ENCODE measurements at places on chromosomes 4 and X.

DNA sequence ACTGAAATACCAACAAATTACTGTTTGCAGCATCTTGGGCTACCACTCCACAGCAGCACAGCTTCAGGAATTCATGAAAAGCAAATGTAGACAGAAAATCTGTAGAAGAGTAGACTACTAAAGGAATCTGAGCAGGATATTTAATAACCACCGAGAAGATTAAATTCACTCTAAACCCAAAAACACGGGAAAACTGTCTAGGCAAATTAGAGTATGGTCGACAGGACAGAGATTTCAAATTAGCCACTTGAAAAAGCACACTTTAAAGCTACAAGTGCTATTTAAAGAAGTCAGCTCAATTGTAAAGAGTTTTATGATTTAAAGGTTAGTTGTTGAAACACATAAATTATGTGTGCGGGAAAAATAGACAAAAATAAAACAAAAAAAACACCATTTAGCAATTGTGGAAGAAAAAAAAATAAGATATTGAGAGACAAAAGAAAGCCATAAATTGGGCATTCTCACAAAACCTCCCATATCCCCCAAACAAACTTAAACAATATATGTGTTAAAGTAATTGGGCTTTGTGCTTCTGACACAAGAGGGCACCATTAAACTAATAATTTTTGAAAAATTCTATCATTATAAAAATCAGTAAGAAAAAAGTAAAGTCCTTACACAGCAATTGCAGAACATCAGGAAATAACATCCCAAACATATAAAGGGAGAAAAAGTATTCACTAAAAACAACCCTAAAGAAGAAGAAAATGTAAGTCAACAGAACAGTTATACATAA, 880.8 kb downstream of the TECRL start:
- DNase-seq: no peak

GRCh38 chrX:123184866-123185276, 793 bp downstream of the GRIA3 start:
- DNase-seq: no peak

DNA sequence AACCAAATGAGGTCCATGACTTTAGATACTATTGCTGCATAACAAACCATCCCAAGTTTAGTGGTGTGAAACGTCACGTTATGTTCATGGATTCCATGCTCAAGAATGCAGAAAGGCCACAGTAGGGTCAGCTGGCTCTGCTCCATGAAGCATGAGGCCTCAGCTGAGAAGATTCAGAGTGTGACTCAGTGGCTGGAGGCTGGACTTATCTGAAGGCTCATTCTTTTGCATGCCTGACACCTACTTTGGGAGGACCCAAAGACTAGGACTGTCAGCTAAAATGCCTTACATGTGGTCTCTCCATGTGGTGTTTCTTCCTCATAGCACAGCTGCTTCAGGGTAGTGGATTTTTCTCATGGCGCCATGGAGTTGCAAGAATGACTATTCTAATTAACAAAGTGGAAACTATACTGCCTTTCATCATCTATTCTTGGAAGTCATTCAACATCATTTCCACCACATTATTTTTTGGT, 11.5 kb upstream of the CCDC149 start:
- no peak for DNase-seq

DNA sequence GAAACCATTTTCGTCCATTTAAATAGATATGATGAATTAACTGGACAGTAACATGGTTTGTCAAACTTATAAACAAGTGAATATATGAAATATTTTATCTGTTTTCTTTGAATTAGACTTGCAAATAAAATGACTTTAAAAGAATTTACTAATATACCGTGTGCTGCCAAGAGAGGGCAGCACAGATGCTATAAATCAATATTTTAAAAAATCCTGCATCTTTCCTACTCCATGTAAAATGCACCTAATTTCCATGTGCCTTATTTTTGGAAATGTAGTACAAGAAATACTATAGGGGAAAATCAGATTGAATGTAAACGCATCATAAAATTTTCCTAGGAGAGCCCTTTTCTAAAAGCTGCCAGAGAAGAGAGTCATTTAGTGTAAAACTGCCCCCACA, 62.2 kb downstream of the PRKX start:
- DNase-seq: no peak

- DNase-seq: peak; percentile 19
Measured at GRCh38 chrX:100685284-100685996, 41.4 kb downstream of the SRPX2 start.

DNA sequence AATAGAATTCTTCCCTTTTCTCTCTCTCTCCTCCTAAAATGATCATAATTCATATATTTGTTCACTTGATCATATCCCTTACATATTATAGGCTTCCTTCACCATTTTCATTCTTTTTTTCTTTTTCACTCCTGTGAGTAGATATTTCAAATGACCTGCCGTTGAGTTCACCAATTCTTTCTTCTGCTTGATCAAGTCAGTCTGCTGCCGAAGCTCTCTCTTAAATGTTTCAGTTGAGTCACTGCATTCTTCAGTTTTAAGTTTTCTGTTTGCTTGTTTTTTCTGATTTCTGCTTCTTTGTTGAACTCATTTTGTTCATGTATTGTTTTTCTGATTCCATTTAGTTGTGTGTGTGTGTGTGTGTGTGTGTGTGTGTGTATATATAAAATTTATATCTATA, 354.3 kb downstream of the GPAT3 start:
- no peak for DNase-seq

- no peak for DNase-seq
Measured at GRCh38 chrX:42597481-42597880, 180.5 kb downstream of the PPP1R2C start.

DNA sequence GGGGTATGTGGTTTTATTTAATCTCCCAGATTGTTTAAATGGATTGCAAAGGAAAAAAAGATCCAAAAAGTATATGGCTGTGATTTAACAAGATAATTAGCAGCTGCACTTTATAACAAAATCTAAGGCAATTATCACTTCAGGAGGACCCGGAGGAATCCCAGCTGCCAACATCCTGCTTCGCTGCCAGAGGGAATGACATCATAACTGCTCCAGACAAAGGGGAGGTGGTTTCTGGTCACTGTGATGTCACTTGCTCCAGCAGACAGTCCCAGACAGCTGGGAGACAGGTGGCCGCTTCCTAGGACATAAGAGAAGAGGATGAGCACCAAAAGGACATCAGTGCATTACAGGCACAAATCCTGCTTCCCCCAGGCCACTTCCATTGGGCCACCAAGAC, 371.0 kb downstream of the BCOR start:
- DNase-seq: no peak

DNA sequence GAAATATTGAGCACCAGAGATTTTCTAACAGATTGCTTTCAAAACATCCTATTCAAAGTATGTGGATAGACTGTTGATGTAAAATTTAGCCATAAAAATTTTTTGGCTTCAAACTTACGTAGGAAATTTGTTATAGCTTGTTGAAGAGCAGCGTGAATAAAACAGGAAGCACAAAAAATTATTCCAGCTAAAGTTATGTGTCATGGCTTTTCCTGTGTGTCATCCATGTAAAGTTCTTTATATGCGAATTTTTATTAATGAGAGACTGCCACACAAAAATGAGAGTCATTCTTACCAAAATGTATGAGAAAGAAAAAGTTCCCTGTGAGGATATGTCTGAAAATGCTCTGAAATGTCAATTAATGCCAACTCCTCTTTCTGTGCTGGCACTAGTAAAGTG, 19.5 kb downstream of the EPGN start:
- DNase-seq: no peak

DNA sequence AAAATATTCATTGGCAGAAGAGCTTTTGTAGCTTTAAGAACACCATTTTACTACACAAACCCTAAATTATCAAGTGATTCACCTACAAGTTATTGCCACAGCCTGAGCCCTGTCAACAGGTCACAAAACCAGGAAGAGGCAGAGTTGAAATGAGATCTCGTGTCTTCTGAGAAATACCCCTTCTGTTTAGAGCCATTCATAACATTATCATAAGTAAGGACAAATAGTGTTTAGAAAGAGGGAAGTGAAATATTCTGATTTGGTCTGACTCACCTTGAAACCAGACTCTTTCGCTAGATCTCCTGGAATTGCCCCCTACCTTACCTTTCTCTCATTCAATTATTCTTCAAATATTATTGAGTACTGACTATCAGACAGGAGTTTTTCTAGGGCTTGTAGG, 5.9 kb downstream of the ETDB start:
- DNase-seq: no peak

DNA sequence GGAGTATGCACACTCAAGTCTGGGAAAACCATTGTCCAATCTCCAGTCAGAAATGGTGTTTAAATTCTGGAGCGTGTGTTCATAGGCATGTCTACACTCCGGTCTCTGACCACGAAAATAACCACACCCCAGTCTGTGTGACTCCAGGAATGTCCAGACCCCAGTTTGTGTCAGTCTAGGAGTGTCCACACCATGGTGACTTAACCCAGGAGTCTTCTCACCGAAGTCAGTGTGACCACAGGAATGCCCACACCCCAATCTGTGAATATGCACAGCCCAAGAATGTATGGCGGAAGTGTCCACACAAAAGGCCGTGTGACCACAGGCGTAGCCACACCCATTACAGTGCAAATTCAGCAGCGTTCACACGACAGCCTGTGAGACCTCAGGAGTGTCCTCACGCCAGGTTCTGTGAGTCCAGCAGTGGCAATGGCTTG, 11.4 kb downstream of the FTSJ1 start:
- no peak for DNase-seq

DNA sequence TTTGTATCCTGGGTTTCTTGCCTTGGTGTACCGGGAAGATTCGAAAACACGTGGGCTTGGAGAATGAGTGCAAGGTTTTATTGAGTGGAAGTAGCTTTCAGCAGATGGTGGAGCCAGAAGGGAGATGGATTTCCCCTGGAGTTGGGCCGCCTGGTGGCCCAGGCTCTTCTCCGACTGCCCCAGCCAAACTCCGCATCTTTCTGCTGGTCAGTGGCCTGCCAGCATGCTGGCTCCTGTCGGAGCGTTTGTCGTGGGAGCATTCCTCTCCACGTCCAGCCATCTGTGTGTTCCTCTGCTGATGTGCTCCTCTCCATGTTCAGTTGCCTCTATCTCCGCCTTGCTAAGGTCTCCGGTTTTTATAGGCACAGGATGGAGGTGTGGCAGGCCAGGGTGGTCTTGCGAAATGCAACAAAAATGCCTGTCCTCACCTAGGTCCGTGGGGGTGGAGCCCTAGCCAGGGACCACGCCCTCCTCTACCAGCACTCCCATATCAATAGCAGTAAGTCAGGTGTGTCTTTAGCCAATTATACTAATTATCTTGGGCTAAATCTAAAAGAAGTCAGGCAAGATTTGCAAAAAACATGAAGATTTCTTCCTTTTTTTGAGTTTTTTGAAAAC, 745.8 kb upstream of the AMOT start:
- no peak for DNase-seq

GRCh38 chr4:44760142-44760898, 34.0 kb upstream of the GNPDA2 start:
- no peak for DNase-seq

GRCh38 chr4:140569307-140569638, 512 bp upstream of the UCP1 start:
- no peak for DNase-seq

DNA sequence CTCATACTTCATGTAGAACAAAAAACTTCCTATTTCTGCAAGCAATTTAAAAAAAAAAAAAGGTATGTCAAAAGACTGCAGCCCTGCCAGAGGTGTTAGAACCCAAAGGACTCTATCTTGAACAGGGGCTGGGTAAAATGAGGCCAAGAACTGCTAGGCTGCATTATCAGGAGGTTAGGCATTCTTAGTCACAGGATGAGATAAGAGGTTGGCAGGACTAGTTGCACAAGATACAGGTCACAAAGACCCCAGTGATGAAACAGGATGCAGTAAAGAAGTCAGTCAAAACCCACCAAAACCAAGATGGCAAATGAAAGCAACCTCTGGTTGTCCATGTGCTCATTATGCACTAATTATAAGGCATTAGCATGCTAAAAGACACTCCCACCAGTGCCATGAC, 104.1 kb downstream of the ANOS1 start:
- no peak for DNase-seq

GRCh38 chrX:118975831-118976598, 1.6 kb downstream of the LONRF3 start:
- DNase-seq: peak; percentile 68

DNA sequence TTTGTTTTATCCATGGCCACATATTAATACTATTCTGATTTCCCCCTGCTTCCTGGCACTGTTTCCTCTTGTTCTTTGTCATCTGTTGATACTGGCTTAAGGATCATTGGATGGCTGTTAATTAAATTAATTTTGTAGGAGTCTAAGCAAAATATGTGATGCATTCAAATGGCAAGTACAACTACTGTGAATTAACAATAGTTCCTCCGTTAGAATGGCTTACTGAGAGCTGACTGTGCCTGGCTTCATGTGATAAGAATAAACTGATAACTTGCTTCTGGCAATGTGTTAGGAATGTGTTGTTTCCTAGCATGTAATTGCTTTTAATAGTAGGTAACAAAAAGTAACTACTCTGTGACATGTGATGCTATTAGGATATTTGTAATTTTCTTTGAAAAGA, 98.5 kb downstream of the RPA4 start:
- no peak for DNase-seq

DNA sequence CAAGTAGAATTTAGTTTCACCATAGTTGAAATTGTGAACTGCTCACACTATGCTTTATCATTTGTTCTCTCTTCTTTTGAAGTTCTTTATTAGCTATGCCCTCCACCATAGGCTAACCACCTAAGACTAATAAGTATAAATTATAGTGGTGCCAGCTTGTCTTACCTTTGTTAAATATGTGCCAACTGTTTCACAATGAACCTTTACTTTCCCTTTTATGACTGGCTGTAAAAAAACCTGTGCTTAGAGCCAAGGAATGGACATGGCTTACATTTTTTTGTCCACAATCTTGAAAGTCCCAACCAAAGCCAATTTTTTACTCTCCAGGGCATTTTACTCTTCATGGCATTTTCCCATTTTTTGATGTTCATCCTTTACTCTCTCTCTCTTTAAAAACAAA, 123.5 kb upstream of the LEF1 start:
- no peak for DNase-seq

DNA sequence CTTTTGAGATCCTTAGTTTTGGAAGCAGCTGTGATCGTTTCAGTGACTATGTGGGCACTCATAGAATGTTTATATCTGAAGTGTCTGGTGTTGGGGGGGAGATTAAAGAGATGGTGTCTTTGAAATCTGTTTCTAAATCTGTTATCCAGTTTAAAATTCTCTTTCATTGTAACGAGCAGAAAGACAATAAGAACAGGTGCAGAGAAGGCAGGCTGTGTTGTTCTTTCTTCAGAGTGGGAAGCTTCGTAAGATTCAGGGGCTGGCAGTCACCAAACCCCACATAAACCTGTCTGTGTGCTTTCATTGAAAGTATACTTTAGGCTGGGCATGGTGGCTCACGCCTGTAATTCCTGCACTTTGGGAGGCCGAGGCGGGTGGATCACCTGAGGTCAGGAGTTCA, 16.3 kb upstream of the DHRSX start:
- no peak for DNase-seq

DNA sequence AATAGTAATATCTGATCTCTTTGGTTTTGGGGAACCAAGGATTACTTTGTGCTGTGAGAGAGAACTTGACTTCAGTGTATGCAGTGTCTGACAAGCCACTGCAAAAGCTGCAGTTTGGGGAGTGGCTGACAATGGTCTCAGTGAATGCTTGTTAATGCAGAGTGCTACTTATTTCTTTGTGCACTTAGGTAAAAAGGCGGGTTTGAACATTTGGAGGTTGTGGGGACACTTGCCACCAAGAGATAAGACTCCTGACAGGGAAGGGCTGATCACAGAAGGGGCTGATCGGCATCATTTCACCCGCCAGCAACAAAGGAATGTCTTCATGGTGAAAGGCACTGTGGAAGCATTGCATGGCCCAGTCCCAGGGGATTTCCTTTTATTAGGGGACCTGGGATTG, 28.6 kb upstream of the USP46 start:
- DNase-seq: no peak

- no peak for DNase-seq
Measured at GRCh38 chr4:76548704-76549103, 113.7 kb downstream of the SHROOM3 start.
